ENCODE measurements at places on chromosomes 7 and 10.

DNA sequence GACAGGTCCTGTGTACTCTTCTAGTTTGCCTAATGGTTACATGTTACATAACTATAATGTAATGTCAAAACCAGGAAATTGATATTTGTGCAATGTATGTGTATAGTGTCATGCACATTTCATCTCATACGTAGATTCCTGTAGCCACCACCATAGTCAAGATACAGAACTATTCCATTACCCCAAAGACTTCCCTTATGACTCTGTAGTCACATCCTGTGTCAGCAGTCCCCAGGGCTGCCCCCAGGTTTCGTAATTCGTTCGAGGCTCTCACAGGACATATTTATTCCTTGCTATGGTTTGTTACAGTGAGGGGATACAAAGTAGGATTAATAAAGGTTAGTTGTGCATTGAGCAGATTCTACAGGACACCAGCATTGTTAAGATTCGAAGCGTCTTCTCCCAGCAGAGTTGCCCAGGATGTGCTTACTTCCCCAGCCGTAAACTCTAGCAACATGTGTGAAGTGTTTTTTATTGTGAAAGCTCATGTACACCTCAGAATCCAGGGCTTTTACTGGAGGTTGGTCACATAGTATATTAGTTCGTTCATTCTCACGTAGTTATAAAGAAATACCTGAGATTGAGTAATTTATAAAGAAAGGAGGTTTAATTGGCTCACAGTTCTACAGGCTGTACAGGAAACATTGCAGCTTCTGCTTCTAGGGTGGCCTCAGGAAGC is 18.6 kb downstream of the RABGEF1 start:
- no peak for DNase-seq

GRCh38 chr10:77244746-77245145 is 392.9 kb downstream of the KCNMA1 start:
- DNase-seq = no peak

DNA sequence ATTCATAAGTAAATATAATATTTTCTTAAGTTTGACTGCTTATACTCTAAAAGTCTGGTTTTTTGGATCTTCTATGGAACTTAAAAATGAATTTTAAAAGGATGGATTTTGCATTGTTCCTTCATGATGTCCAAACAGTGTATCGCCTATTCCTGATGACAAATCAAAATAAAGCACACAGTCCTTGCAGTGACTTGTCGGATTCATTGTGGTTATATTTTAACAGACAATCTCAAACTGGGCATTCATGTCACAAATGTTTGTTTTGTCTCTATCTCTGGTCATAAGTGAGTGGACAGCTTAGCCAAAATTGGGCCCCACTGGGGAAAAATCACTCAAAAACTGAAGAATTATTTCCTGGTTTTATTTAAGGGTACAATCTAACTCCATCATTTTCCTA is 74.8 kb downstream of the LMBR1 start:
- DNase-seq = no peak

DNA sequence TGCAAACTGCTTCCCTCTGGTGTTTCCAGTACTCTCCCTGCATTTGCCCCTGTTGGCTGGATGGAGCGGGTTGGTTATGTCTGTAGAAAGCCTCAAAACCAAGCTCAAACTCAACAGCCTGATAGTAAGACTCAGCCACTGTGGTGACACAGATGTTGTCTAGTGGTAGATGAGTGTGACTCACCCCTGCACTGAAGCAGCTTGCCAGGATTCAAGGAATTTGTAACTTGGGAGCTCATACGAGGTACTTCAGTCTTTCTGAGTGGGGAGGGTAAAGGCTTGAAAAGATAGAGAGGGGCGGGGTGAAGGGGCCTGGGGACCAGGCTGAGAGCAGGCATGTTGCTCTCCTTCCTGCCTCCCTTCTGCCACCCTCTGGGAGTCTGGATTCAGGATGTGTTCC is 22.9 kb upstream of the AQP1 start:
- DNase-seq = no peak

GRCh38 chr7:92944633-92945032 is 108.3 kb upstream of the CDK6 start:
- no peak for DNase-seq

DNA sequence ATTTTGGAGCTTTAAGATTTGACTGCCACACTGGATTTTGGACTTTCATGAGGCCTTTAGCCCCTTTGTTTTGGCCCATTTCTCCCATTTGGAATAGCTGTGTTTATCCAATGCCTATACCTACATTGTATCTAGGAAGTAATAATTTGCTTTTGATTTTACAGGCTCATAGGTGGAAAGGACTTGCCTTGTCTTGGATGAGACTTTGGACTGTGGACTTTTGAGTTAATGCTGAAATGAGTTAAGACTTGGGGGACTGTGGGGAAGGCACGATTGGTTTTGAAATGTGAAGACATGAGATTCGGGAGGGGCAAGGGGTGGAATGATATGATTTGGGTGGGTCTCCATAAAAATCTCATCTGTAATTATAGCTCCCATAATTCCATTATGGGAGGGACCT is 47.6 kb upstream of the PAPSS2 start:
- no peak for DNase-seq
